ENCODE measurements at places on chromosomes 5 and 9. TPM values are rescaled to one million over a fixed set of nuclear protein-coding genes. Genes with fewer than 3 reads are reported as not detected.

Gene RLN2
- total RNA-seq = 2.2 TPM

Gene NPR3
- total RNA-seq = not detected

Gene ORM2
- total RNA-seq = not detected

Gene BNC2
- total RNA-seq = not detected

Gene HTR1A
- total RNA-seq = not detected

Gene PCDHA7
- not detected for total RNA-seq

Gene LCN15
- total RNA-seq = not detected

Gene ENHO
- total RNA-seq = not detected

DNA sequence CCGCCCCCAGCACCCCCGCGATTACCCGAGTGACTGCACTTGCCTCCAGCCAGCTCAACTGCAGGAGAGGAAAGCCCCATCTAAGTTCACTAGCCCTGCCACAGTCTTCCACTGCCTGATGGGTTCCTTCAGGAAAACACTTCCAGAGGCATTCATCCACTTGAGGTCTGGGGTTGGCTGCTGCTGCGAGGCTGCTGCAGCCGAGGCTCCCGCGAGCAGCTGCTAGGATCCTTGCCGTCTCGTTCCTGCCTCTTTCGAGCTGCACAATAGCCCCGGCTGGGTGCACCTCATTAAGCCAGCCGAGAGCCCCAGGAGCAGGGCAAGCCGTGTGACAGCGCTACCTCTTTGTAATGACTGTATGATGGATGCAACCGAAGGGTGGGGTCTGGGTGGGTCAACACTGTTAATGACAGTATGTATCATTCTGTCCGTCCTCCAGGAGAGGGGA lies 24.2 kb upstream of the ELAVL2 start:
- no peak for DNase-seq

GRCh38 chr5:15008476-15008875 lies 136.9 kb upstream of the ANKH start:
- DNase-seq = no peak

DNA sequence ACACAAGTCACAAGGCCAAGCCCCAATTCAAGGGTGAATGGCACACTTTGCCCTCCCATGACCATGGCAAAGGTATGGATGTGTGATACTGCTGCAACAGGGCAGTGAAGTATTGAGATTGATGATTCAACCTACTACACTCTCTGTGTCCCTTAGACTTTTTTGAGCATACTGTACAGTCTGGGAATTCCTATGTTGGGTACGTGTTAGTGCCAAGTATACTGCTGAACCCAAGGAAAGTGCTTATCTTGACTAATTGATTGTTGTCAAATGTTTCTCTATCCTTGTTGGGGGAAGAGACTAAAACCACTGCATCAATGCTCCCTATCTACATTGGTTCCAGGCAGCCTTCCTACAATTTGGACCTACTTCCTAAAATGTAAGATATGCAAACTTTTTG lies 93.7 kb downstream of the NDFIP1 start:
- no peak for DNase-seq

- DNase-seq = no peak
Measured at GRCh38 chr5:179132586-179133355, 72.6 kb downstream of the ZNF354C start.

DNA sequence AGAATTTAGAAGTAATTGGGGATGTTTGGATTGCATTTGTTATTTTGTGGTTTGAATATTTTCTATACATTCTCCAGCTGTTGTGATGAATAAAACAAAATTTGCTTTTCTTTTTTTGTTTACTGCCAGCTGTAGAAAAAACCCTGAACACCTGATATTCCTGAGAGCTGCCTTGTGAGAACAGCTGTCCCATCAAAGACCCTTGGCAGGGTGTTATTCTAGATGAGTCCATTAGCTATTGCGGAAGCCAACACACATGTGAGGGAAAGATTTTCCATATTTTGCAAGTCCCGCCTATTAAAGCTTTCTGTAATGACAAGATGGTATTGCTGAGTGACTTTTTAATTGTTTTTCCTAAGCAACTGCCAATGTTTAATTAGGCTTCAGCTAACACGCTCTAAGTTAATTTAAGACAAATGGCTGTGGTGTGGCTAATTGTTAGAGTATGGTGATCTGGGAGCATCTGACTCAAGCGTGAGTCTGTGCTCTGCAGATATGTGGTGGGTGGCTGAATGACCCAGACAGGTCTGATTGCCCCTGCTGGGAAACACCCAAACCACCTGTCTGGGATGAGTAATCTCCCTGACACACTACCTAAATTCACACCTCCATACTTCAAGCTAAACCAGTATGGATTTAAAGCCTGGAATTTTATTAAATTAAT lies 86.5 kb upstream of the PRLR start:
- no peak for DNase-seq

- DNase-seq = peak; percentile 43
Measured at GRCh38 chr5:56984445-56984844, 32.5 kb upstream of the MIER3 start.

DNA sequence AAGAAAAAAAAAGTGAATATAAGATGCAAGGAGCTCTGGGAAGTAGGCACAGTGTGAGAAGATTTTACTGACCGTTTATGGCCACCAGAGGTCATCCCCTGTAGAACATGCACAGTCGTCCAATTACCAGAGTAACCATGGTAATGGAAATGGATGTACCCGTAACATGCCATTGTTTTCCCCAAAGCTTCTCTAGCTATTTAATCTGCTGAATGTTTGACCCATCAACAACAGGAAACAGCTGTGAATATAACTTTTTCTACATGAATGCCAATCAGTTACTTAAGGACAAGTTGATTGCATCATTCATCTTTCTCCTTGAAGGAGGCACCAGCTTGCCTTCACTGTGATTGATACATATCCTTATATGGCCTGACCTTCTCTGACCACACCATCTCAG lies 1967.0 kb upstream of the CDH9 start:
- DNase-seq = no peak

- DNase-seq = no peak
Measured at GRCh38 chr5:61918611-61919010, 387.4 kb upstream of the KIF2A start.

DNA sequence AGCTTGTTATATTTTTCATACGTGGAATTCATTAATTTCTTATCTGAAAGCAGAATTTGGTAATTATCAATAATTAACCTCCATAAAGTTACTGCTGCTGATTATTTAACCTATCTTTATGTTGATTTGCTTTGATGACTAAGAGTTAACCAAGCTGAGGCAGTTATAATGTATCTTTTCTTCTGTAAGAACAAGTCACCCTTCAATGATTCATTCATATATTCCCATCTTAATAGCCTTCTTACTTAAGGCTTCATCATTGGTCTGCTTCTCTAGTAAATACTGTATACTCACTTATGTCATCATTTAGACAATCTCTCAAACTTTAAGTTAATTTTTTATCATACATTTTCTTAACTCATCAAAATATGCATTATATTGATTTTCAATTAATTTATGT lies 592.2 kb downstream of the ANXA1 start:
- no peak for DNase-seq

DNA sequence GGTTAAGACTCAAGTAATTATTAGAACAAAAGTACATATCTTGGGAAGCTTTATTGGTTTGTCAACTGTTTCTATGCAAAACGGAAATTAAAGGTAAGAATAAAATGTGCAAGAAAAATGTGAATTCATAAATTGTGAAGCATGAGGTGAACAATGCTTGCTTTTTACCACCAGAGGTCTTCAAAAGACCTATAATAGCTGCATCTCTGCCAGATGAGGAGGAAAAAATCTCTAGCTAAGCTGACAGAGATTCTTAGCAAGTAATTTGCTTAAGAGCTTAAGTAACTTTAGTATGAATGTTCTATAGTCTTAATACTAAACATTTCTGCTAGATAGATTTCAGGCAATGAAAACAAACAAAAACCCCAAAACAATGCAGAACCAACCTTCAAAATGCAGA lies 54.1 kb downstream of the MRPS30 start:
- DNase-seq = no peak

- no peak for DNase-seq
Measured at GRCh38 chr9:126419475-126419874, 92.8 kb downstream of the MVB12B start.

- DNase-seq = no peak
Measured at GRCh38 chr9:18143073-18143745, 330.7 kb upstream of the ADAMTSL1 start.

DNA sequence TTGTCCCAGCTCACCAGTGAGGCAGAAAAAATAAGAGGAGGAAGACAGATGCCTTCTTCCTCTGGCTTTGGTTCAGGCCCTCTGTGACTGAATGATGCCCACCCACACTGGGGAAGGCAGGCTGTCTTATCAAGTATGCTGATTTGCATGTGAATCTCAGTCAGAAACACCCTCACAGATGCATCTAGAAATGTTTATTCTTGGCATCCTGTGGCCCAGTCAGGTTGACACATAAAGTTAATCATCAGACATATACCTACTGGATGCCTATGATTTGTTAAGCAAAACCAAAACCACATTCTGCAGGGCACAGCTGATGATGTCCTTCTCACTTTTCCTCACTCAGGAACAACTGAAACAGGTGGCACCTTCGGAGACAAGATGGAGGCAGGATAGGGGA lies 243.4 kb upstream of the KCNN2 start:
- DNase-seq = no peak

GRCh38 chr9:32579706-32580331 lies 6.9 kb upstream of the NDUFB6 start:
- peak; percentile 83 for DNase-seq

DNA sequence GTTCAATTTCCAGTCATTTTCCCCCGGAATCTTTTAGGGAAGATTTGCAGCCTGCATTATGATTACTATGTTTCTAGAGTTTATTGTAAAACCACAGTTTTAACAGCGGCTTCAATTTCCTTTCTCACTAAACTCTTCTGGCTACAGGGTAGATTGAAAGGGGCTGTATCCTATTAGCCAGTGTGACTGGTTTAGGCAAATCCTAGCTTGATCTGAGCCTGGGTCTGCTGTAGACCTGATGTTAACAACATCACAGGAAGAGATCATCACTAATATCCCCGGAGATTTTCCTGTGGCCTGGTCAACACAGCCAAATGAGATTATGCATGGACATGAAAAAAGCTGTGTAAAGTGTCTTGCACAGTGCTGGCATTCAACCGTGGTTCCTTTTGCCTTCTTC lies 33.4 kb downstream of the STOM start:
- DNase-seq = no peak

DNA sequence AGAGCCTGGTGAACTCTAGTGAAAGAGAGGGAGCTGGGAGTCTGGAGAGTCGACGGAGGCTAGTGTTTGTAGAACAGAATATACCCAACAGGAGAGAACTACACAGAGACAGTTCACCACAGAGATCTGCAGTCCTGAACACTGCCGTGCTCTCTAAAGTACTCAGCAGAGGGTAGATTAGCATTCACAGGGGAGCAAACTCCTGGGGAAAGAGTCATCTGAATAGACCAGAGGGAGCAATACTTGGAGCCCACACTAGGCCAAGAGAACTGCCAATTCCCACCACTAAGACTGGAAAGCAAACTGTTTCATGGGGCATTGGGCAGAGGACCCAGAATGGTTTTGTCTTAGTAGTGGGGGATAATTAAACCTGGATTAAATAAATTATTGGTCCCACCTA lies 235.6 kb downstream of the EDIL3 start:
- no peak for DNase-seq

GRCh38 chr9:17594961-17595360 lies 16.1 kb downstream of the SH3GL2 start:
- DNase-seq = no peak

DNA sequence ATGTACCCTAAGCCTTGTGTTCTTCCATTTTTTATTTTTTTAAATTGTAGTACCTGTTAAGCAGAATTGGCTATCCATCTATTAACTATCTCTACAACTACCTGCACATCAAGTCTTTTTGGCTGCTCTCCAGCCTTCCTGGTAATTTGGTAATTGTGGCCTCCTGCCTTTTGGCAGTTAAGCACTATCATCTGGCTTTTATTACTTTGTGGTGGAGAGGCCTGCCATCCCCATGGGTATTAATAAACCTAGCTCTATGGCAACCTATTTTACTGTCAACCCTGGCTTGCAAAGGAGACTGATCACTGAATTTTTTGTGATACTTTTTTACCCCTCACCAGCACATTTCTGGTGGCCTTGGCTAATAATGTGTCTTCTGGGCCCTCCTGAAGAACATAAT lies 20.5 kb downstream of the SELENOP start:
- DNase-seq = no peak

GRCh38 chr5:176892663-176893062 lies 6.5 kb downstream of the HK3 start:
- no peak for DNase-seq

- peak; percentile 51 for DNase-seq
Measured at GRCh38 chr5:52799358-52799982, 11.8 kb downstream of the ITGA1 start.

GRCh38 chr5:42718591-42718990 lies 38.0 kb upstream of the CCDC152 start:
- DNase-seq = peak; percentile 54

- DNase-seq = no peak
Measured at GRCh38 chr5:80319702-80320101, at the start of gene SPZ1. Gene SPZ1, plus strand, starts transcription at chr5:80320002. Its CDS starts 214 bp downstream, at chr5:80320216.

GRCh38 chr9:2418619-2419018 lies 203.0 kb upstream of the VLDLR start:
- no peak for DNase-seq

DNA sequence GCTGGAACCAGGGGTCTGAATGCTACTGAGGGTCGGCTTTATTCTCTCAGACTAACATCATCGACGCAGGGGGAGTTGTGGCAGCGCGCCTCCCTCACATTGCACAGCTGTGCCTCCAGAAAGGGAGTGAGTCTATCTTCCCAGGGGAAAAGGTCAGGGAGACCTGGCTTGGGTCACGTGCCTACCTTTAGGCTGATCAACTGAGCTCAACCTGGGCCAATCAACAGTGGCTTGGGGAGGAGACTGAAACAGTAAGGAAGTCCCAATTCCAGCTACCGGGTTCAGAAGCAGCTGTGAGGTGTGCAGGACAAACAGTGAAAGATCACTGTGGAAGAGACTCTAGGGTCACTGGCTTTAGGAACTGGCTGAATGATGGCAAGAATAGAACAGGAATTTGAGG lies 14.3 kb downstream of the SNX30 start:
- no peak for DNase-seq

GRCh38 chr9:892123-892522 lies 50.6 kb downstream of the DMRT1 start:
- no peak for DNase-seq

GRCh38 chr9:77224746-77225312 lies 47.5 kb downstream of the VPS13A start:
- DNase-seq = no peak

- peak; percentile 54 for DNase-seq
Measured at GRCh38 chr9:109520475-109521132, 22.5 kb upstream of the PTPN3 start.

DNA sequence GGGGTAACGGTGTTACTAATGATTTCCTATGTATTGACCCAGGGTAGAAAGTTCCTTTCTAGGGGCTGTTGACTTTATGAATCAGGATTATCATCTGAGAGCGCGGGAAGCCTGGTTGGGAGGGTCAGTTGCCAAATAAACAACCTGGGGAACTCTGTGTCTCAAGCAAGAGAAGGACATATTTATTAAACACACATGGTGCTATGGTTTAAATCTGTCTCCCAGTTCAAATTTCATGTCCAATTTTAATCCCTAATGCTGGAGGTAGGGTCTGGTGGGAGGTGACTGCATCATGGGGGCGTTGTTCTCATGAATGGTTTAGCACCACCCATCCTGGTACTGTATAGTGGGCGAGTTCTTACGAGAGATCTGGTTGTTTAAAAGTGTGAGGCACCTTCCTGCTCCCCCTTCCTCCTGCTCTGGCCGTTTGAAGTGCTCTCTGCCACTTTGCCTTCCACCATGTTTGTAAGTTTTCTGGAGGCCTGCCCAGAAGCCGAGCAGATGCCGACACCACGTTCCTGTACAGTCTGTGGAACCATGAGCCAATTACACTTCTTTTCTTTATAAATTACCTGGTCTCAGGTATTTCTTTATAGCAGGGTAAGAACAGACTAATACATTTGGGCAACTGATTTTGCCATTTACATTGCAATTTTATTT lies 19.7 kb upstream of the GAS1 start:
- DNase-seq = no peak

All from activated CD8-positive, alpha-beta T cell treated with anti-CD3 and anti-CD28 coated beads, Interleukin-2, amount 10 ng/mL, durations not matched to agents 7 days and 5 days (primary cell).